ENCODE measurements at places on chromosomes 5 and 9.

DNA sequence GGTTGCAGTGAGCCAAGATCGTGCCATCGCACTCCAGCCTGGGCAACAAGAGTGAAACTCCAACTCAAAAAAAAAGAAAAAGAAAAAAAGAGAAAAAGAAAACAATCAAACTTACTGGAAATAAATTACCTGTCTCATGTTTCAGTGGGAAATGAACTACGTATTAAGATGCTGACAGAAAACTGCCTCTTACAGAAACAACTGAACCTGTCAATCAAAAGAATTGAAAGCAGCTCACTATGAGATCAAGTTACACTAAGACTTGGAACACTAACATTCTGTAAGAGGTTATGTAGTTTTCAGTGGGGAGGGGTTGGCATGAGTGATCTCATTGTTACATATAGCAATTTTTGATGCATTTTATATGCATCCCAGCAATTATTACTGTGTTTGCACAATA, 64.4 kb upstream of the SPATA31E1 start:
- no peak for DNase-seq

DNA sequence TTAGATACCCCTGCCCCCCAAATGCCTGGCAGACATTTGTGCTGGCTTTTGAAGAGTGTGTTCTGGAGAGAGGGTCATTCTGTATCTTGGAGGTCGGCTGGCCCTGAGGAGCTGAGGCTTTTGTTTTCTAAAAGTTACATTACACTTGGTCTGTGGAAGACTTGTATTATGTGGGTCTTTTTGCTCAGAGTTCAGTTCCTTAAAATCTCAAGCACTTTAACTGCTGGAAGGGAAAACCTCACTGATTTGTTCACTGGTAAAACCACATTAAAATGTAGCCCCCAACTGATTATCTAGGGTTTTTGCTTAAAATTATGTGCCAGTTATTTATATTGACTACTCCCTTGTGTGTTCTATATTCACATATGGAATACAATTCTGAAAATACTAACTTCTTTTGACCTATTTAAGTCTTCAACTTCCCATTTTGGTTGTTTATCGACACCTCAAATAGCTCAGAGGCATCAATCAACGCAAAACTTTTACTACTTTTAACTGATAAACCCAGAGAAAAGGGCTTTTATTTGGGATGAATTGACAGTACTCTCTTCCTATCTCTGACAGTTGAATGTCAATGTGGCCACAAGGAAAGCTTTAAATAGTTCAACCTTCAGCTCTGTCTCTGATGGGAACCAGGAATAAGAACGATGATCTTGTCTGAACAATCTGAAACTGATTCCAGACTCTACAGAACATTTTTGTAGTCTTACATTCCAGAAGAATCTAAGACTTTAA, 54.0 kb upstream of the MAP3K1 start:
- no peak for DNase-seq

GRCh38 chr9:97431549-97432143, 19.8 kb downstream of the TDRD7 start:
- DNase-seq: no peak

- no peak for DNase-seq
These were observed 44.3 kb upstream of the UGCG start for GRCh38 chr9:111852291-111852690.

GRCh38 chr5:42491699-42492098, 68.5 kb downstream of the GHR start:
- no peak for DNase-seq

GRCh38 chr5:124231230-124231629, 515.2 kb downstream of the ZNF608 start:
- no peak for DNase-seq

DNA sequence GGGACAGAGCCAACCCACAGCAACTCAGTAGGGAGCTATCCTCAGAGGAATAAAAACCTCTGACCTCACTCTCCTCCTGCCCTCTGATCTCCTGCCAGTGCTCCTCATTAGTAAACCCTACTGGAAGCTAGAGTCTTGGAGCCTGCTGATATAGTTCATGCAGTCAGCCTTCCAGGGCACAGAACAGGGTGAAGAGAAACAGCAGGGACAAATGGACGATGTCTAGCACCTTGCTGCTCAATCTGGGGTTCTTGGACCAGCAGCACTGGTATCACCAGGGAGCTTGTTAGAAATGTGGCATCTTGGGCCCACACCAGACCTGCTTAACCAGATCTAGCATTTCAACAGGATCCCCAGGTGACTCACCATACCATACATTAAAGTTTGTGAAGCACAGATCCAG, 5.5 kb upstream of the GALNT12 start:
- no peak for DNase-seq

DNA sequence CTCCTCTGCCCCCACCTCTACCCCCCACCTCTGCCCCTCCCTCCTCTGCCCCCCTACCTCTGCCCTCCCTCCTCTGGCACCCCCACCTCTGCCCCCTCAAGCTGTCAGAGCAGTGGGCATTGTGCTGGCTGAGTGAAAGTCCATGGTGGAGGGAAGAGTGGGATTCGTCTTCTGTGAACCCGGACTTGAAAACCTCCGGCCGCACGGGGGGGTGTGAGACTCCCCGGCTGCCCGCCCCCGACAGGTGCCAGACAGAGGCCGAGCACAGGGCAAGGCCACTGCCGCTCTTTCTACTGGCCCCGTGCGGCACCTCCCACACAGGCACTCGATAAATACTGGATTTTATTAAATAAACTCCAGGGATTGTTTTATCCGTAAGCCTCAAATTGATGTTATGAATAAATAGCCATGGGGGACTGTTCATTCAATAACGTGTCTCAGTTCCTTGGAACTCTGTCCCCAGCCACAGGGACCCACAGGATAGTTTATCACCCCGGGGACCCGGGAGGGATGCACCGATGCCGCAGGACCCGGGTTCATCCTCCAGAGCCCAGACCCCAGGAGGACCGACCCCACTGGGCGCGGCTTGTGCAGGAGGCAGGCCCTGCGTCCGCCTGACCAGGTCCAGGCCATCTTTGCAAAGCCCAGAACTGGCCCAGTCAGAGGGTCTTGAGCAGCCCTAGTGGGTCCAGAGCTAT, 2.6 kb upstream of the QRFP start:
- no peak for DNase-seq

GRCh38 chr9:85108746-85109145, 439.2 kb downstream of the NTRK2 start:
- no peak for DNase-seq

GRCh38 chr5:145124806-145125205, 710.3 kb downstream of the PRELID2 start:
- DNase-seq: no peak

DNA sequence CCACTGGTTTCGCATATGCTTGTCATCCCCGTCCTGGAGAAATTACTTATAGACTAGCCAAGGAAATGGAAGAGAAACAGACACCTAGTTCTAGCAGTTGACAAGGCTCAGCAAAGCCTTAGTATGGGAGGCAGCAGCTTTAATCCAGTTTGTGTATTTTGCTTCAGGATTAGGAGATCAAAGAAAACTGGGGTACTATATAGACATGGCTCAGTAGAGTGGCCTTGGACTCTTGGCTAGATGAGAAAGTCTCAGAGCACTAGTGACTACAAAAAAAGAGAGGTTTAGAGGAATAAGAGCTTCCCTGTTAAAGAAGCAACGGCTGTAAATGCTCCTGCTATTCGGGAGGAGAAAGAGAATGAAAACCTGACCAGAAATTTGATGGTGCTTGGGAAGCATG, 349.1 kb downstream of the CTNND2 start:
- no peak for DNase-seq

DNA sequence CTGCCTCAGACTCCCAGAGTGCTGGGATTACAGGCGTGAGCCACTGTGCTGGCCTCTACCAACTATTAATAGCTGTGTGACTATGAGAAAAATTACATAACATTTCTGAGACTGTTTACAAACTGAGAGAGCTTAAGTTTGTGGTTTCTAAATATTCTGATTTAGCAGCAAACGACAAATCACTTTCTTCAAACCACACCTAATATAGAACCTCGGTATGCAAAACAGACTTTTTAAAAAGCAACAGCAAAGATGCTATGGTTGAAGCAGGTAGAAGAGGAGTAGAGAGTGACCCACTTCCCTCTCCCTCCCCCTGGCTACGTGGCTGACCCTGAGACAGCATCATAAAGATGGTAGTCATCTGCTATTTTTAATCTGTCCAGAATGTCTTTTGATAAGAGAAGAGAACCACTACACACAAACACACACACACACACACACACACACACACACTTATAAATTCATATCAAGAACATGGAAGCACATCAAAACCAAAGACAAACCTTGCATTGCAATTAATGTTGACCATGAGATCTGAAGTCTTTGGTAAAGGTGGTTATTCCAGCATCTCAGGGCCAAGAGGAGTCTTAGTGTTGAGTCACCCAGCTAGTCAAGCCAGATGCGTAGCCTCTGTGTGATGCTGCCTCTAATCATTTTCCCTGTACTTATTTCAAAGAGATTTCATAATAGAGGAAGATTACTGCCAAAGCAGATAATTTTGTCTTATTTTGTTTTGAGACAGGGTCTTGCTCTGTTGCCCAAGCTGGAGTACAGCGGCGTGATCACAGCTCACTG, 58.1 kb upstream of the TMEM215 start:
- DNase-seq: no peak

DNA sequence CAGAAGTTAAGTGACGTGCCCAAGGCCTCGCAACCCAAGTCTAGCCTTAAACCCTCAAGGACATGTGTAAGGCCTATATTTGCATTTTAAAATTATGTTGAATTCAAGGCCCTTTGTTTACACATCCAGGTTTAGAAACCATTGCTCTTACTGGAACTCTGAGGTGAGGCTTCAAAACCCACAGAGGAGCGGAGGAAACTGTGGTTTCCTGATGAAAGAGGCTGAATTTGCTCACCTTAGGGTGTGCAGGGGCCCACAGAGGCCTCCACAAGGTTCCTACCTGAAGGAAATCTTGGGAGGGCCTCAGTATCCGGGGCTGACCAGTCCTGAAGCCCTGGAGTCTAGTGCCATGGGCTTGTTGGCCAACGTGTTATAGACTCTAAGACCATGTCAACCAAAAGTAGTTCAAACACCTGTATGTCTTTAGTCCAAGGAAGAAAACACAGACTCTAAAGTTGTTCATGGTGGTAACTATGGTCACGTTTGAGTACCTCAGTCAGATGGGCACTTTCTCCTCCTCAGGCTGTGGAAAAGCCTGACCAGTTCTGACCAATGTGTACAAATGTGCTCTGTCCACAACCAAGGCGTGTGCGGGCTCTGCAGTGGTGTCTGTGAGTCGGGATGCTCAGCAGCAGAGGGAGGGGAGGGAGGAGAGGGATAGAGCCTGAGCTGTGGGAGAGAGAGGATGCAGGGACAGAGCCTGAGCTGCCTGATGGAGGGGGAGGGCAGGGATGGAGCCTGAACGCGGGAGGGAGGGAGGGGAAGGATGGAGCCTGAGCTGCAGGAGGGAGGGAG, 124.6 kb upstream of the ERCC6L2 start:
- no peak for DNase-seq

GRCh38 chr9:125732562-125732961, 14.6 kb upstream of the PBX3 start:
- no peak for DNase-seq

Measured in stimulated activated CD4-positive, alpha-beta T cell treated with anti-CD3 and anti-CD28 coated beads, Interleukin-12 subunit alpha, Interleukin-12 subunit beta, amount 100 ng/mL, for 4 hours (primary cell).